ENCODE measurements at places on chromosomes 5 and 9. TPM values are rescaled to one million over a fixed set of nuclear protein-coding genes. Genes with fewer than 3 reads are reported as not detected.

The CBY3 gene
- 0.84 TPM for polyA plus RNA-seq

The SLC34A1 gene
- not detected for polyA plus RNA-seq

The PCDHB4 gene
- 2.7 TPM for polyA plus RNA-seq

The MELK gene
- 13.8 TPM for polyA plus RNA-seq

GRCh38 chr9:134286471-134287245 is 39.6 kb upstream of the RXRA start:
- DNase-seq: no peak

- no peak for DNase-seq
Observed at GRCh38 chr9:21904776-21905175, 89.4 kb downstream of the CDKN2A start.

GRCh38 chr5:63564789-63565188 is 397.5 kb downstream of the HTR1A start:
- no peak for DNase-seq

DNA sequence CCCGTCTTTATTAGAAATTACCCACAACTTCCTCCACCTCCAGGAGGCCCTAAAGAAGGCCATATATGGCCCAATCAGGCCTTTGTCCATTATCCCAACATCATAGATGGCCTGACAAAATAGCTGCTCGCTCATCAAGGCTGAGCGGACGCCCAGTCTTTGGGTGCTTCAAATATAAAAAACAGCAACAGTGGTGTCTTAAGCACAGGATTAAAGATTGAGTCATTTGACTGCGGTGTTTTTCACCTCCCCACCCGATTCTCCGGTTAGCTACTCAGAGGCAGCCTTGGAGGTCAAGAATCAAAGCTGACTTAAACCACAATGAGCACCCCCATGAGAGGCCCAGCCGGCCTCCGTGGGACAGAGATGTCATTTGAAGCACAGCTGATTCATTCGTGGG is 18.8 kb downstream of the S1PR3 start:
- no peak for DNase-seq

- no peak for DNase-seq
Observed at GRCh38 chr5:76622973-76623596, at the start of gene F2RL2. Gene F2RL2 (minus strand): TSS chr5:76623403. CDS start chr5:76623230, 173 bp downstream.

DNA sequence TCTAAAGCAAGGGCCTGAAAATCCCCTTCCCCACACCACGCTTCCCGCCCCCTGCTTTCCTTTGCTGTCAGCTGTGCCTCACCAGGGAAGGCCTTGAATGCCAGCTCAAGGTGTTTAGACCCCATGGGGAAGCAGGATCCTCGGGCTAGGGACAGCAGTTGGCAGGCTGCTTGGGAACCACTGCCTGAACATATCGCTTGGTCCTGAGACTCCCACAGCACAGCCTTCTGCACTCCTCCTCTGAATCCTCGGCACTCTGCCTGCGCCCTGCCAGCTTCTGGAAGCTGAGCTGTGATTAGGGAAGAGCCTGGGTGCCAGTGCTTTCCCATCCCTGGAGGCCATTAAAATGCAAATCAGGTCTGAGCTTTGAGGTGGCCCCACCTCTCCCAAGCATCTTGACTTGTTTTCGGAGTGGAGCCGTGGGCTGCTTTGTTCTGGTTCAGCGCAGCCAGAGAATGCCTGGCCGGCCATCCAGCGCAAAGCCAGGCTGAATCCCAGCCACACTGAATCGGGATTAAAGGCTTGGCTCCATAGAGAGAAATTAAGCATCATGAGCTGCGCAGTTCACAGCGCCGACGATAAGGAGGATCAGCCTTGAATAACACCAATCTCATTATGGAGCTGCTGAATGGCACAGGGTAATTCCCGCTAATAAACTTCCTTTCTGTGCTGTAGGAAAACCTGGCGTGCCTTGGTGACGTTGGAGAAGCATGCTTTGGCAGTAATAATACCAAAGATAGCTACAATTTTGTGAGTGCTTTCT is 40.0 kb downstream of the AMBP start:
- DNase-seq: no peak

GRCh38 chr5:65009207-65009606 is 240.5 kb downstream of the CWC27 start:
- no peak for DNase-seq

DNA sequence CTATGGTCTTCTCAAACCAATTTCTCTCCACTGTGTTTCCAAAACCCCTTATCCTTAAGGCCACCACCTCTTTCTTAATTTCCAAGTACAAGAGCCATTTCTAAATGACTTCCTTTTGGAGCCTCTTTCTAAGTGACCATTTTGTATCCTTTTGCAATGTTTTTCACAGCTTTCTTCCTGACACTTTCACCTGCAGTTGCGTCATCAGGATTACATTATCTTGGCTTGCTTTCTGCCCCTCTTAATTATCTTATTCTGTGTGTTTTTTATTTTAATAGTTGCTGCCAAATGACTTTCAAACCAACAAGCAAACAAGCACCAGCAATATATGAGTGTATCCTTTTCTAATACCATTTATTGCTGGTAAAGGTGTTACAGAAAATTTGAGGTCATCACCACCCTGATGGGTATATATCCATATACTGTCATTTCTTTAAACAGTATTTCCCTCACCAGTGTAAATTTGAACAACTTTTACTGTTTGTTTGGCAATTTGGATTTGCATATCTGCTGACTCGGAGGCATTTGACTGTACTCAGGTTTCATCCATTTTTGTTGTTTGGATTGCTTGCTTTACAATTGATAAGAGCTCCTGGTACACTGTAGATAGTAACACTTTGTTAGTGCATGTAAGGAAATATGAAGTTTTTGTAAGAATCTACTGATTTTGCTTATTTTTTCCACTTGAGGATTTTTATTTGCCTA is 5.4 kb upstream of the ANXA1 start:
- no peak for DNase-seq

DNA sequence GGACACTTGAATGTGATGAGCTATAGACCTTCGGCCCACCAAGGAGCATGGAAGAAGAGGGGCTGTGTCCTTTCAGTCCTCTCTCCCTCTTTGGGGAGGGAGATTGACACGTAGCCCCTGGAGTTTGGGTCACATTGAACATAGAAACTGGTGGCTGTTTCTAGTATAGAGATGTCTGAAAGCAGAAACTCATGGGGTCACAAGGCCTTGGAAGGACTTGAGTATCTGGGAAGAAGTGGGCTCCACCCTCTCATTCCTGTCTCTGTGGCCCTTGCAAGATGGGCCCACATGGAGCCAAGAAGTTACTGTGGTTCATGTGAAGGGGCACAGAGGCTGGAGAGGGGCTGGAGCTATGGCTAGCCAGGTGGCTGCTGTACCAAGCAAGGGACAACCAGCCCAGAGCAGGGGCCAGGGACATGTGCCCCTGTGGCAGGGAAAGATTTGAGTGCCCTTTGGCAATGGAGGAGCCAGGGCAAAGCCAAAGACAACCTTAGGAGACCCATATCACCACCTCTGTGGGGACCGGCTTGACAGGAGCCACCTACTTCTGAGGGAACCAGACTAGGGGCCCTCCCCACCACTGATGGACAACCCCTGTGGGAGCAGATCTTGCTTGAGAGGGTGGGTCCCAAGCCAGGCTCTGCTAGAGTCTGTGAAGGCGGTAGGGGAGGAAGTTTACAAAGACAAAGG is 12.8 kb upstream of the ANGPTL2 start:
- DNase-seq: no peak

DNA sequence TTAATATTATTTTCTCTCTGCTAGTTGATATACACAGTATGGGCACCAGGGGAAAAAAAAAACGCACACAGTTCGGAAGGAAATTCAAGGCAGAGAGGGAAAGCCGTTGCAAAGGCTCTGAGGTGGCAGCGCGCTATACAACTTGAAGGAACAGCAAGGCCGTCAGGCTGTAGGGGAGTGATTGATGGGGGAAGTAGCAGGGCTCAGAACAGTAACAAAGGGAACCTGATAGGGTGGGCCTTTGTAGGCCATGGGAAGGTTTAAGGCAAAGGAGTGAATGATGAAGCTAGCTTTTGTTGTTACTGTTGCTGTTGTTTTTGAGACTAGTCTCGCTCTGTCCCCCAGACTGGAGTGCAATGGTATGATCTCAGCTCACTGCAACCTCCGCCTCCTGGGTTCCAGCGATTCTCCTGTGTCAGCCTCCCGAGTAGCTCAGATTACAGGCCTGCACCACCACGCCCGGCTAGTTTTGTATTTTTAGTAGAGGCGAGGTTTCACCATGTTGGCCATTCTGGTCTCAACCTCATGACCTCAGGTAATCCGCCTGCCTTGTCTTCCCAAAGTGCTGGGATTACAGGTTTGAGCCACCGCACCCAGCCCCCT is 27.0 kb downstream of the AQP7 start:
- no peak for DNase-seq

- no peak for DNase-seq
Observed at GRCh38 chr5:174731214-174732035, 7.0 kb downstream of the MSX2 start.

- DNase-seq: no peak
Observed at GRCh38 chr5:81971111-81971711, 612 bp upstream of the ATG10 start.

DNA sequence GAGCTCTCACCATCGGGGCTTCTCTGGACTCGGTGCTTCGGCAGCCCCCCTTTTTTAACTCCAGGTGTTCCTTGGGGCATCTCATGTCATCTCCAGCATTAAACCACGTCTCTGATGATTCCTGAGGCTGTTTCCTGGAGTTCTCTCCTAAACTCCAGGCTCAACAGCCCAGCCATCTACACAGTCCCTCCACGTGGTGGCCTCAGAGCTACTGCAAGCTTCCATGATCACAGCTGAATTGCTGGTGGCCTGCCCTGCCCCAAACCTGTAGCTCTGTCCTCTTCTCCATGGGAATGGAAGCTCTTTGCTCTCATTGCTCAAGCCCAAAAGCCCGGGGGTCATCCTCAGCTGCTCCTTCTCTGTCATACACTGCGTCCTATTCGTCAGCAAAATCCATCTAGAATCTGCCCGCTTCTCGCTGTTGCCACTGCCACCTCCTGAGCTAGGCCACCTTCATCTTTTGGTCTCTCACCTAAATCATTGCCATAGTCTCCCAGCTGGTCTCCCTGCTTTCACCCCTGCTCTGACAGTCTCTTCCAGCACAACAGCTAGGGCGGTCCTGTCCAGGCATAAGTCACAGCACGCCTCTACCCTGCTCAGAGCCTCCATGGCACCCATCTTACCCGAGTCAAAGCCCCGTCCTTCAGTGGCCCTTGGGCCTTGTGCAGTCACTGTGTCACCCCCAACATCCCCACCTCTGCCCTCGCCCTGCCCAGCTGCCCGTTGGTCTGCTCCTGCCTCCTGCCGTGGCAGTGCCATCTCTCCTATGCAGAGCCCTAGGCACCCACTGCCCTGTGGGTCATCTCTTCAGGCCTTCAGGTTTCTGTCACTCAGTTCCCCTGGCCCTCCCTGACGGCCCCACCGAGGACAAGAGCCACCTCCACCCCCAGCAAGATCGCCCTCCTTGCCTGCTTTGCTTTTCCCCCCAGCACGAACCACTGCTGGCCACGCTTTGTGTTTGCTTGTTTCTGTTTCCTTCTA is 6.4 kb downstream of the B4GALT7 start:
- no peak for DNase-seq
